ENCODE measurements at places on chromosomes 16 and 17.

DNA sequence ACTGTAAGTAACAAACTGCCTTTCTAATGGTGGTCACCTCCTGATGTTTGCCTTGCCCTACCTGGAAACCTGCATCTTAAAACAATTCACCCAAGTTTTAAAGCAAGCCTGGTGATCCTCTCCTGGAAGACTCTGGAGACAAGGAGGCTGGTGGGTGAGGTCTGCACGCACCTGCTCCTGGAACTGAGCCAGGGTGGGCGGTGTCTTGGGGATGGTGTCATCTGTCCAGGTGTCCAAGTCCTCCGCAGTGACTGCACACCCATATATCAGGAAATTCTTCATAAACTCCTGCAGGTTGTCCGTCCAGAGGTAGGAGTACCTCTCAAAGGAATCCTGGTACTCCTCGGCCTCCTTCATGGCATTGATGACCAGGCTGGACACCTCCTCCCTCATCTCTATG lies 44.9 kb downstream of the DNAH17 start:
- DNase-seq, result no peak

DNA sequence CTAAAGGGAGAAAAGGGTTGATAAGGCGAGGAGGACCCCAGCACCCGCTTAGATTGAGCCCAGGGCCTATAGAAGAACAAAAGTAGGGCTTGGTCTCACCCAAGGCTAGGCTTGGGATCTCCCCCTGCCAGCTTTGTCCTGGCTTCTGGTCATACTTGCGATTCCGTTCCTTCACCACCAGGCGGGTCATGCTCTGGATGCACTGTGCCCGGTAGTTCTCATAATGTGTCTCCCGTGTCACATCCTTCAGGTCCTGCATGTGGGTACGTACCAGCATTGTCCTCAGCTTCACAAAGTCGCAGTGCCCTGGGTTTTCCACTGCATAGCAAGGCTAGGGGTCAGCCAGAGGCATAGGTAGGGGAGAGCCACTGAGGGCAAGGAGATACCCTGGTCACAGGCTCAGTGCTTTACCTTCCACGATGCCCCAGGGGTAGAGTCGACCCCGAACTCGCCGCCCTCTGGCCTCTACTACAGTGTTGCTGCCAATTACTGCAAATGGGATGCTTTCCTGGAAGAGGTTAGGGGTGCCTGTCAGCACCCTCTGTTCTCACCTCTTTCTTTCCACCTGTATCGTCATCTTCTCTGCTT lies 6.5 kb upstream of the MTMR4 start:
- peak; percentile 39 for DNase-seq

DNA sequence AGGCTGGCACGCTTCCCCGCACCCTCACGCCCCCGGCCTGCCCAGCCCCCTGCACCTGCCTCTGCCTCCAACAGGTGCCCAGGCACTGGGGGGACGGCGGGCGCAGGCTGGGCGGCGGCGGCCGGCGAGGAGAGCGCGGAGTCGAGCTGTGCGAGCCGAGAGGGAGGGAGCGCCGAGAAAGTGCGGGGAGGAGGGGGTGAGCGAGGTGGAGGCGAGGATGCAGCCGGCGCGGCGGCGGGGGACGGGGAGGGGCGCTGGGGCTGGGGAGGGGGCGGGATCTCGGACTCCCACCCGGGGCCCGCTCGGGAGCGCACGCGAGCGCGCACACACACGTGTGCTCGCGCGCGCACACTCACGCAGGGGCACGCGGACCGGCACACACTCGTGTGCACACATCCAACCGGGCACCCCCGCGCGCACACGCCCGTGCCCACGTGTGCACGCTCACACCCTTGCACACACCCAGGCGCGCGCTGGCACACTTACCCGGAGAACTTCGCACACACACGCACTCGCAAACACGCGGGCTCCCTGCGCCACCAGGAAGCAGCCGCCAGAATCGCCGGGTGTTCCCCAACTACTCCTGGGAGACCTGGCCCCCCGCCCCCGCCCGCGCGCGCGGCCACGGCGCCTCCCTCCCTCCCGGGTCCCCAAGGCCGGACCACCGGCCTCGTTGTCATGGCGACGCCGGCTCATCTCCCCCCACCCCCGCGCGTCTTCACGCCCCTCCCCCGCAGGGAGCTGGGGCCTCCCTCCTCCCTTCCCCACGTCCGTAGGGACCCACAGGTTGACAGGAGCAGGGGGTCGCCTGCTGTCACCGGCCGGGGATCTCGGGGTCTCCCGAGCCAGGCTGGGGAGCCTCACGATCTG lies at the start of gene DOC2A:
Gene DOC2A (minus strand): TSS at position 184 of the 870 bp plus-strand sequence. CDS start 805 bp downstream, outside the sequence.
- DNase-seq, result no peak

DNA sequence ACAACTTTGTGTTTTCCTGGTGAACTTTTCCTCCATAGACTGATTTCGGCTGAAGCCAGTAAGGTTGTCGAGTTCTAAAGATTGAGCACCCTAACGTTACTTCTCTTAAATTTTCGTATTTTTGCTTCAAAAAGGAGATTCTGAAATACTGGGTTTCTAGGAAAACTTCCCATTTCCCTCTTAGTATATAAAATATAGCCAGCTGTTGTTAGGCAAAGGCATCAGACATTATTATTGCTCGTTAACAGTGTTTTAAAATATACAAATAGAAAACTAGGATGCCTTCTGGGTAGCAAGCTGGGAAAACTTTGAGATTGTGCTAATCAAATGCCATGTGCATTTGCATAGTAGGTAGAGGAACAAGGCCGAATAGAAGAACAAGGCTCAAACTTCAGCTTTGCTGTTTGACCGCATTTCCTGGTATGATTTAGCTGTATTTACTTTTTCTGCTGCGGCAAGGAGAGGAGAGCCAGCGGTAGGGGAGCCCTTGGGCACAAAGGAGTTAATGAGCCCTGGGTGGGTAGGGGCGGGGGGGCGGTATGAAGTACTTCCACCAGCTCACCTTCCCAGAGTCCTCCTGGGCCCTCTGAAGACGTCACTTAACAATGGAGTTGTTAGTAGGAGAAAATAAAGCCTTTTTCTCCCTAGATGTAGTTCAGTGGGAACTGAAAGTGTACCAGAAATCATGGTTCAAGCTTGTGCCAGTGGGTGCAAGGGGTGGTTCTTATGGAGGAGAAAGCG lies 151.9 kb downstream of the MSI2 start:
- DNase-seq, result no peak

DNA sequence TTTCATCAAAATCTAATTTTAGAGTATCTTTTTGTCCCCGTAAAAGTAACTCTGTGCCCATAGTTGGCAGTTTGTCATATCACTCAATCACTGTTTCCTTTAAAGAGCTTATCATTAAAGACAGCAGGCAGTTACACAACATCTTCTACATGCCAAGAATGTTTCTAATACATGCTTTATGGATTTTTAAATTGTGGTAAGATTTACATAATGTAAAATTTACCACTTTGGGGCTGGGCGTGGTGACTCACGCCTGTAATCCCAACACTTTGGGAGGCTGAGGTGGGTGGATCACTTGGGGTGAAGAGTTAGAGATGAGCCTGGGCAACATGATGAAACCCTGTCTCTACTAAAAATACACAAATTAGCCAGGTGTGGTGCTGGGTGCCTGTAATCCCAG lies 687.2 kb downstream of the WWOX start:
- DNase-seq, result no peak

GRCh38 chr17:12438212-12438611 lies 227.5 kb upstream of the MYOCD start:
- DNase-seq, result no peak

DNA sequence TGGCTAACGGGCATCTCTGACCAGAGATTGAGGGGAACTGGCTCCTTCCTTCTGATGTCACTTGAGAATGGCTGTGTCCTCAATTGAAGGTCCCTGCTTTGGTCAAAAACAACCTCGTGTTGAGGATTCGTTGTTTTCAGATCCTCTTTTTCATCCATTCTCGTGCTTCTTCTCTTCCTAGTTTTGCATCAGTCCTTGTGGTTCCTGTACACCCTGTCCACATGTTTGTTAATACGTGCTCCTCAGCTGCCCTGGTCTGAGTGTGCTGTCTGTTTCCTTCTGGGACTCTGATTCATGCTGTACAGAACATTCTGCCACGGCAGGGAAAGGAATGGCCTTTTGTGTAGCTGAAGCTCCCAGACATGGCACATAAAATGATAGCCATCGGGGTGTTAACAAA lies 863.2 kb upstream of the GOT2 start:
- peak; percentile 14 for DNase-seq

DNA sequence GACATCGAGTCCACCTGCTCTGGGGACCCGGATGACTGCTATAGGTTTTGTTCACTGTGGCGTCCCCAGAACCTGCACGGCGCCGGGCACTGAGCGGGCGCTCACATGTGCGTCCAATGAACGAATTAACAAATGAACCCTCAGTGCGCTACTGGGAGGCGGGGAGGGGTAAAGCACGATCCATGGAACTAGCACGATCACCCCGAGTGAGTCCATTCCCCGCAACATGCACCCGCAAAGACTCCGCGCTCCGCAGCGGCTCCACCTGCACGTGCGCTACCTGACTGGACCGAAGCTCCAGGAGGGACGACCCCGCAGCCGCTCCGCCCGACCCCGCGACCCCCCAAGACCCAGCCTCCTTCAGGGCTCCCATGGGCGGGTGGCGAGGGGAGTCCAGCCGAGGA lies 491 bp downstream of the TRAP1 start:
- peak; percentile 16 for DNase-seq

DNA sequence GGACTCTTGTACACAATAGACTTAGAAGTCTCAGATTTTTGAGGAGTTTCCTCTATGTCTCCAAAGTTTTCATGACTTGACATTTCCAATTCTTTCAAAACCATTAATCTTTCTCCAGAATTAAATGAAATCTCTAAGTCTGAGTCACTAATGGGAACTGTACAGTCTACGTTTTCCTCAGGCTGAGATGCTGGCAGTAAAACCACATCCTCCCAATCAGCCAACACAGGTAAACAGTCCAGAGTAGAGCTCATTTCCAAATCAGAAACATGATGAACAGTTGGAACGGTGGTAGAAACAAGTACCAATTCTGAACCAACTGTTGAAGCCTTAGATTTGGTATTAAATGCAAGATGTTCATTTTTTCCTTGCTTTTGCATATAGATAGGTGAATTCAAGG lies 7.9 kb downstream of the ERI2 start:
- no peak for DNase-seq

DNA sequence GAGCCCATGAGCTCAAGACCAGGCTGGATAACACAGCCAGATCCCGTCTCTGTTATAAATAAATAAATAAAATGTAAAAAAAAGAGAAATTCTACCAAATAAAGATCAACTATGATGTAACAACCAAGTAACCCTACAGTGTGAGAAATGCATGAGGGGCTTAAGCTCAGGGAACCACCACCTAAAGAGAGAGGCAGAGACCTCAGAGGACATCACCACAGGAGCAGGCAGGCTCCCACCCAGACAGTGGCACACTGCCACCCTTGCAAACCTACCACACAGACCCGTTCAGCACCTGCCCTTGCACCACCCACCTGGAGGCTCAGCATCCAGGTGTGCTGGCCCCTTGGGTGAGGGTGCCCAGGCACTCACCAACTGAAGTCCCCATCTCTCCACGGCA lies 45.6 kb downstream of the ANKRD11 start:
- no peak for DNase-seq

GRCh38 chr17:28372203-28372944 lies 880 bp downstream of the SARM1 start:
- DNase-seq, result peak; percentile 34
